ENCODE measurements at places on chromosomes 16 and 17.
A peak's percentile ranks its signal among the peaks of the same experiment; 100 is the strongest.

GRCh38 chr17:32461853-32462617 lies 17.7 kb downstream of the PSMD11 start:
- peak; percentile 72 for DNase-seq

DNA sequence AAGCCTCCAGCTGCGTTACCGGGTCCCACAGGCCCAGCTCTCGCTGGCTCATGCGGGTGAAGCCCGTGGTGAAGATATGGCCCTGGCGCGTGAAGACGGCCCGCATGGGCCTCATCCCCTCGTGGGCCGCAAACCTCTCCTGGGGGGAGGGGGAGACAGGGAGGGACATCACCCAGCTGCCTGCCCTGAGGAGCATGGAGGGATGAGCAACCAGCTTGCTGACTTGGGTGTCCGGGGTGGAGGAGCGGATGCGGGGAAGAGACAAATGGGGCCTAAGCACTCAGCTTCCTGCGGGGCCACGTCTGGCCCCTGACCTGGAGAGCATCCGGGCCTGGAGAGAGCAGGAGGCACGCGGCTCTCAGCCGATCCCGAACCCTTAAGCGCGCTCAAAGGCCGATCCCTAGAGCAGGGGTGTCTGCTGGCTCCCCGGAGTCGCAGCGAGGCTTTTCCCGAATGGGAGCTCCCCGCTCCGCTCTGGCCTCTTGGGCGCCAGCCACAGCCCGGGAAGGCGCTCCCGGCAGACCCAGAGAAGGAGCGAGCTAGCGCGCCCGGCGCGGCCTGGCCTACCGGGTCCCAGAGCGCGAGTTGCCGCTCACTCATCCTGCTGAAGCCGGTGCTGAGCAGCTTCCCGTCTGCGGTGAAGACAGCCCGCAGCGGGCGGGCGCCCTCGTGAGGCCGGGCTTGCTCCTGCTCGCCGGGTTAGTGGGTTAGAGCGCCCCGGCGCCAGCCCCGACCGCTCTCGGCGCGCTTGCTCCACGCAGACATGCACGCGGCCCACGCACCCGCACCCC lies 5.0 kb downstream of the CORO6 start:
- peak; percentile 71 for DNase-seq

DNA sequence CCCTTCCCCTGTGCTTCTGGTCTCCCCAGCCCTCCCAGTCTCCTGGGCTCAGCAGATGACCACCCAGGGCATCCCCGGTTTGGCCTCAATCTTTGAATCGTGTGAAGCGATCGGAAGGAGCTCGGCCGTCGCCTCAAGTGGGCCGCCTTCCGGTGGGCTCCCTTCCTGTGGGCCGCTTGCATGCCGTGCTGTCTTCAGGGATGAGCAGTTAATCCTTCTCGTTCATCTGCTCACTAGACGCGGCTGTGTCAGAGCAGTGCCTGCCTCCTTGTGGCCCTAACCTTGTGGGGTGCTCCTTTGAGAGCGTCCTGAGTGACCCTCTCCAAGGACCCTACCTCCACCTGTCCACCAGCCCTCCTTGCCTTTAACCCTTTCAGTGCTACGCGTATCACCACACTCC lies 40.4 kb downstream of the BAIAP2 start:
- DNase-seq: no peak

DNA sequence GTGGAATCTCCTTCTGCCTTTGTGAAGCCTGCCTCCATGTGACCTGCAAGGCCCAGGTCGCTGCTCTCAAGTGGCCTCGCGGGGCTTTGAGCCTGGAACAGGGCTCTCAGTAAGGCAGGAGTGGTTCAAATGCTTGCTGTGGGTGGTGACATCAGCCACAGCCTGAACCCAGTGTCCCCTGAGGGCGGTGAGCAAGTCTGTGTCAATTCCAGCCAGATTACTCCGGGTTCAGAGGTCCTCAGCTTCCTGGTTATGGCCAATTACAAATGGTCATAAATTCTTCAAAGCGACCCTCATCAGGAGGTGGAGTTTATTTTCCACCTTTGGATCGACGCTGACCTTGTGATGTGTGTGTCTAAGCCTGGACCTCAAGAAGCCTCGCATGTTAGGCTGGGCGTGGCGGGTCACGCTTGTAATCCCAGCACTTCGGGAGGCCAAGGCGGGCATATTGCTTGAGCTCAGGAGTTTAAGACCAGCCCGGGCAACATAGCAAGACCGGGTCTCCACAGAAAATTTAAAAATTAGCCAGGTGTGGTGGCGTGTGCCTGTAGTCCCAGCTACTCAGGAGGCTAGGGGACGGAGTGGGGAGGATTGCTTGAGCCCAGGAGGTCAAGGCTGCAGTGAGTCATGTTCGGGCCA lies 17.3 kb downstream of the LGALS3BP start:
- no peak for DNase-seq

DNA sequence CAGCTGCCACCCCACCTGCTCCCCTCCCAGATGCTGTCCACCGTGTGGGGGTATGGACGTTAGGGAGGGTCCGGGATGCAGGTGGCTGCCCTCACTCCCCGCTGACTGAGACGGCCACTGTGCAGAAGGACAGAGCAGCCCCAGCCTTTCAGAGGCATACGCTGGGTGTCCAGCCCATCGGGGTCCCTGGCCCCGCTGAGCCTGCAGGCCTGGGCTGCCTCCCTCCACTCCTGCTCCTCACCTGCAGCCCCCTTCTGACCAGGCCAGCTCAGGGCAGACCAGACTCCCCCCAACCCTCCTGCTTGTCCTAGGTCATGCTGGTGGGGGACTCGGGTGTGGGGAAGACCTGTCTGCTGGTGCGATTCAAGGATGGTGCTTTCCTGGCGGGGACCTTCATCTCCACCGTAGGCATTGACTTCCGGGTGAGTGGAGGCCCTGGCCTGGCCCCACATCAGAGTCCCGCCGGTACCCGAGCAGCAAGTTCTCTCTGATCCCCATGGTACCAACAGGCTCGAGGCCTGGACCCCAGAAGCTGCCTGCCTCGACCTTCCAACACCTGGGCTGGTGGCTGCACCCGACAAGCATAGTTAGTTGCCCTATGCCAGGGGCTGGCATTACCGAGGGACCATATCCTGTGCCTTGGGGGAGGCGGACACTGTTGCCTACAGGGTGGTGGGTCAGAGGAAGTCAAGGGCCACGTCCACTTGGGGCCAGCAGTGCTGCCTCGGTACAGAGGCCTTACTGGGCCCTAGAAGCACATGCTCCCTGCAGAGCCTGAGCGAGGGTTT lies 1.4 kb downstream of the RAB26 start:
- no peak for DNase-seq

DNA sequence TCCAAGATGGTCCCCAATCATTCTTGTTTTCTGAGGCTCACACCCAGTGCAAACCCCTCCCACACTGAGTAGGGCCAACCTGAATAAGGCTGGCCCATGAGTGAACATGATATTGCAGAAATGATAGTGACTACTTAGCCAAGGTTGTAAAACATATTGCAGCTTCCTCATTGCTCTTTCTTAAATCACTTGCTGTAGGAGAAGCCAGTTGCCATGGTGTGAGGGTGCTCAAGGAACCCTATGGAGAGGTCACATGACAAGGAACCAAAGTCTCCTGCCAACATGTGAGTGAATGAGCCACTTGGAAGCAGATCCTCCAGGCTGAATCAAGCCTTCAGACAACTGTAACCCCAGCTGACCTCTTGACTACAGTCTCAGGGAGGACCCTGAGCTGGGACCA lies 191.4 kb downstream of the RGS9 start:
- DNase-seq: no peak

DNA sequence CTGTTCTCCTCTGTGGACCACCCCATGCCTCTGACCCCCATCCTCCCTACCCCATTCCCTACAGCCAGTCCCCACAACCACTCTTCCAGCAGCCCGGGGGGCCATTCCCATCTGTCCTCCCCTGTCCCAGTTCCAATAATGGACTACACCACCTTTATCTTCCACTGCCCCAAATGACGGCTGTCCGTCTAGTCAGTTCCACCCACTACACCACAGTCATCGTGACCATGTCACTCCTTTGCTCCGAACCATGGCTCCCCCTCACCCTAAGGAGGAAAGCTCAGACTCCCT lies 15.3 kb downstream of the PDP2 start:
- no peak for DNase-seq

DNA sequence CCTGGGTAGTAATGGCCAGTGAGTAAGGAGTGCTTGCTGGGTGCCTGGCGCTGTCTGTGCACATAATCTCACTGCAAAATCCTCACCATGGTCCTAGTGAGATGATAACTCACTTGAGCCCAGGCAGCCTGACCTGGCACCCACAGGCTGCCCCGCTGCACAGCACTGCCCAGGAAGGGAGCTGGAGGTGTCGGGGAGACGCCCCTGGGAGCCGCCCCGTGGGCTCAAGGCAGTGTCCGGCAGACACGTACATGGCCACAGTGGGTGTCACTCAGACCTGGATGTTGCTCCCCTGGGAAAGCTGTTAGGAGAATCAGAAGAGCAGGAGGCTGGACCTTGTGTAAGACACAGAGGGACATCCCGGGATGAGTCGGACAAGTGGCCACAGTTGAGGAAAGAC lies 44.2 kb downstream of the BEAN1 start:
- DNase-seq: no peak

GRCh38 chr17:46732160-46732559 lies 86.3 kb downstream of the WNT3 start:
- DNase-seq: no peak

DNA sequence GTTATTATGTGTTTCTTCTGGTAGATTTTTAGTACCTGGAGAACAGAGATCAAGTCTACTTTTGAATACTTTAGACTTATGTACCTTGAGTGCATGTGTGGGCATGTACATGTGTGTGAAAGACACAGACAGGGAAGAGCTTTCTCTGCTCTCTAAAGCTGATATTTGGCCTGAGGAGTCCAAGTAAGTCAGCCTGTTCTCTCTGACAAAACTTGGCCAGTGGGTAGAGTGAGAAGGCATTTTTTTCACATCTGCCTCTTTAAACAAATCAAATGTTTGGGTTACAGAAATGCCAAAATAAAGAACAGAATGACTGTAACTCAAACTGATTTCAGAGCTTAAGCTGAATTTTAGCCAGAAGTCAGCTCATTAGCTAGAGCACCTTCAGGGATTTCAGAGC lies 309.7 kb upstream of the DYNLRB2 start:
- DNase-seq: no peak

- DNase-seq: no peak
These were observed 24.4 kb downstream of the LASP1 start for GRCh38 chr17:38894276-38894675.

DNA sequence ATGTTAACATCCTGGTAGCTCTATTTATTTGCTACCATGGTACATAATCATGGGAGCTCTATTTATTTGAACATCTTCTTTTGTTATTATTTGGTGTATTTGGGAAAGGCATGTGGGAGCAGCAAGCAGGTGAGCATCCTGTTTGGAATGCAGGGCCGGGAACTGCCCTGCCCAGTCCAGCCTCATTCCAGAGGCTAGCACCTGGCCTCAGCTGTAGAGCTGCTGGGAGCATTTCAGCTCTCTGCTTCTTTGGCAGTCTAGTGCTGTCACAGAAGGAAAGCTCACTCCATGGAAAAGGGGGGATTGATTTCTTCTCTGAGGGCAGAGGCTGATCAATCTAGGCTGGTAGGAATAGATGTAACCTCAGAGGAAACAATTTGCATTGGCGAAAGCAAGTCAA lies 112.5 kb downstream of the WWOX start:
- no peak for DNase-seq

DNA sequence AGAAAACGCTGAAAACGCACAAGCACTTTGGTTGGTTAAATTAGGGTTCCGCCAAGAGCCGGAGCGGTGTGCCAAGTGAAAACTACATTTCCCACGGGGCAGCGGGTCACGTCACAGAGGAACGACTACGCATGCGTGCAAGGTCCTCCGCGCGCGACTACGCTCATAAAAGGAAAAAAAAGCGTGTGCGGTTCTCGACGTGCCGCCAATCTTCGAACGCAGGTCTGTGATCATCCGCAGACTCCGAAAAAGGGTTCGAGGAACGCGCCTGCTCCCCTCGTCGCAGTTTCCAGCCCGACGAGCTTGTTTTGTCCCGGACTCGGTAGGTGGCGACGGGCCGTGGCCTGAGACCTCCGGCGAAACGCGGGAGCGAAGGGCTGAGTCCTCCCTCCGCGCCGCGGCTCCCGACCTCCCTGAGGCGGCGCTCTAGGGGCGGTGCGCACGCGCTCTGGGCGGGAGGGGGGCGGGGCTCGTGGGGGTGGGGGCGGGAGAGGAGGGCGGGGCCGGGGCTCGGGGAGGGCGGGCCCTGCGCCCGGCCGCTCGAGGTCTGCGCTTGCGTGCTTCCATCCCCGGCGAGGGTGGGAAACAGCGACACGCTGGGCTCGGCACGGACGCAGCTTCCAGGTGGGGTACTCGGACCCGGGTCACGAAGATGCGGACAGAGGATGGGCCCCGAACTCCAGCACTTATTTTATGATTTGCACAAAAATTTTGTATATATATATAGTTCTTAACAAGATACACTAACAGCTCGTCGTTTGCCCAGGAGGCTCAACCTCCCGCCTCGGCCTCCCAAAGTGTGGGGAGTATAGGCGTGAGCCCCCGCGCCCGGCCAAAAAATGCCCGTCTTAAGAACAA lies at the start of gene SGF29:
Gene SGF29 (plus strand): TSS at position 145 of the 858 bp plus-strand sequence. CDS start 27,150 bp downstream, outside the sequence.
- peak; percentile 89 for DNase-seq

DNA sequence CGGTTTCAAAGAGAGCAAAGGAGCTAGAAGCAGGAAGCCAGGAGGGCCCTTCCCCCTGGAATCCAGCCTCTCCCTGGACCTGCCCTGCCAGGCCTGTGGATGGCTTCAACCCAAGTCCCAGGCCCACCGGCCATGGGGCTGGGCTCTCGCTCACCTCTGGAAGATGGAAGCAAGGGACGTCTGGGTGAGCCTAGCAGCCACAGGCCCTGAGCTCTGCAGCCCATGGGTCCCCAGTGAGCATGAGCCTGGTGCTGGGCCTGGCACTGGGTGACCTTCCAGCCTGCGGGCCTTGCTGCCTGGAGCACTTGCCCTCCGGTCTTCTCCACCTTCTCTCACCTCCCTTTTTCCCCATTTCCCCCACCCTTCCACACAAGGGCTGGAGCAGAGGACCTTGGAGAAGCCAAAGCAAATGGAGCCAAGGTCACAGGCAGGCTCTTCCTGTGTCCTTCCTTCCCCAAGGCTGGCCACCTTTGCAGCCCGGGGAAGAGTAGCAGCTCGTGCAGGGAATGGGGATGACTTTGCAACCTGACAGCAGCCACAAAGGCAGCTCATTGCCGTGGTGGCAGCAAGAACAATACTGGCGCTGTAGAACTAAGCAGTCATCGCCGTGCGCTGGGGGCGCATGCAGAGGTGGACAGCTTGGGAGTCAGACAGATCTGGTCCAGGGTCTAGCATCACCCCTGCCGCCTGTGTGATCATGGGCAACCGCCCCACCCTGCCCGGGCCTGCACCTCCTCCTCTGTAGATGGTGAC lies 86.6 kb downstream of the AMFR start:
- no peak for DNase-seq
